ENCODE measurements at places on chromosomes 6 and 20.

DNA sequence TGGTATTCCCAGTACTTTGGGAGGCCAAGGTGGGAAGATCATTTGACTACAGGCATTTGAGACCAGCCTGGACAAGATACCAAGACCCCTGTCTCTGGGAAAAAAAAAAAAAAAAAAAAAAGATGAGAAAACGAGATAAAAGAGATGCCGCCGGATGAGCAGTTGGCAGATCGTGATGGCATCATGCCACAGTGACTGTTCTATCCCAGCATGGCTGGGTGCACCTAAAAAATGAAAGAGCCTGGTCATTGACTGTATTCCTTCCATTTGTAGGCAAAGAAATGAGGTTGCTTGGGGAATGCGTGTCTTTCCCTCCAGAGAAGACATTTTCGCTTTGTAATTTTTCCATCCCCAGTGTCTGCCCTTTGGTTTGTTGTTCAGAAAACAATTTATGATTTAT is 12.9 kb downstream of the AKAP12 start:
- DNase-seq = no peak

DNA sequence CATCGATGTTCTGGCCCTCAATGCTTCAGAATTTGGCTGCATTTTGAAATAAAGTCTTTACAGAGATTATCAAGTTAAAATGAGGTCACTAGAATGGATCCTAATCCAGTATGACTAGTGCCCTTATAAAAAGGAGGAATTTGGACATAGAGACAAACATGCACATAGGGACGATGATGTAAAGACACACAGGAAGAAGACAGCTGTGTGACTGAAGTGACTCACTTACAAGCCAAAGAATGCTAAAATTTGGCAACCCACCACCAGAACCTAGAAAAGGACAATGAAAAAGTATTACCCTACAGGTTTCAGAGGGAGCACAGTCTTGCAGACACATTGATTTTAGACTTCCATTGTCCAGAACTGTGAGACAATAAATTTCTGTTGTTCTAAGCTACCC is 322.8 kb upstream of the GJE1 start:
- DNase-seq = peak; percentile 87

GRCh38 chr6:166626177-166627032 is 646 bp downstream of the RPS6KA2 start:
- peak; percentile 36 for DNase-seq

- DNase-seq = no peak
Measured at GRCh38 chr6:126716826-126717509, 377.1 kb downstream of the CENPW start.

GRCh38 chr20:36105711-36106226 is 48.8 kb upstream of the EPB41L1 start:
- DNase-seq = no peak

GRCh38 chr20:47667531-47668312 is 117.6 kb downstream of the SULF2 start:
- DNase-seq = no peak

GRCh38 chr20:39960522-39961428 is 728.3 kb downstream of the MAFB start:
- no peak for DNase-seq

DNA sequence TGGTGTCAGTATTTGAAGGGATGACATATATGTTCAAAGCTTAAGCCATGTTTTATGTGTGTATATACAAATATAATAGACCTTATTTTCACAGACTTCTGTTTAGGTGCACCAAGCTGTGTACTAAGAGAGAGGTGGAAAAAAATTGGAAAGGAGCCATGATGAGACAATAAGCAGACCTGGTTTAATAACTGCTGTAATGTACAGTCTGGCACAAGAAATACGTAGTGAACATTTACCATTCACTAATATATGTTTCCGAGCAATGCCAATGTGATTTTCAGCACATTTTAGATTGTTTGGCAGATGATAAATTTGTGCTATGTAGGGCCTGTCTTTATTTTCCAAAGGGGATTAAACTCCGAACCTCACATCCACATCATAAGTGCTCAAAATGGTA is 116.3 kb downstream of the KHDC1L start:
- DNase-seq = no peak

DNA sequence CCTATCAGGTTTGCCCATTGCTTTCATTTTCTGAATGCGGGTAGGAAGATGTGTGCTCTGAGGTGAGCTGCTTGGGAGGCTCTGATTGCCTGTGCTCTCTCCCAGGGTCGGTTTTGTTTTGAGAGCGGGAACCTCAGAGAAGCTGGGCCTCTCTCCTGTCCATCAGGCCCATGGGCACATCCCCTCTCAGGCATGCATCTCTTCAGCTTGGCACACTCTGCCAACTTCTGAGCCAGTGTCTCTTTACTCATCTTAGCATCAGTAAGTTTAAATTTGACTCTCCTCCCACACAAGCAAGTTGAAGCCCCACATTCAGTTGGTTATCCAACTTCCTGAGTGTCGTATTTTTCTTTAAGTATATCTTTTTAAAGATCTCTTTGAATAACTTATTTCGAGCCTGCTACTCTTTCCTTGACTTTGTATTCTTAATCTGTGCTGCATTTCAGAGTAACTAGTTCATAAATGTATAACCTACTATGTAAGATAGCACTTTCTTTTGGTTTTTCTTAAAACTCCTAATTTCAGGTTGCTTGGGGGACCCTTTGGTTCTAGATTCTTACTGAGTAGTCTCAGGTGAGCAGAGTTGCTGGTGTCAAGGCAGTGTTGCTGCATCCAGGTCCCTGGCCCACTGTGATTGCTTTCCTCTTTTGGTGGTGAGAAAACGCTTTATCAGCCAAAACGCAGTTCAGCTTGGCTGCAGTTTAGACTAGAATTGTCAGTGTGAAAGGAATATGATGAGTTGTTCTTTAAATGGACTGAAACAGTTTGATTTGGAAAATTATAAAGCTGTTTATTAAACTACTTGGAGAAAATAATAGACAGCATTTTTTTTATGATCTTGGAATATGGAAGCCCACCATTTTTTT is 54.8 kb downstream of the SNX9 start:
- DNase-seq = no peak
